Urinary bladder (tissue), 4 donors: ENCODE measurements at places on chromosomes 1 and 21. TPM values are rescaled to one million over a fixed set of nuclear protein-coding genes. Genes with fewer than 3 reads are reported as not detected.

The HEYL gene
- total RNA-seq = 7.9 TPM

The GJB5 gene
- total RNA-seq = 2.7 TPM

The SPRR2E gene
- total RNA-seq = not detected

The PRAMEF25 gene
- not detected for total RNA-seq

The CRYZ gene
- total RNA-seq = 51.4 TPM
